ENCODE measurements at places on chromosomes 1 and 21.

DNA sequence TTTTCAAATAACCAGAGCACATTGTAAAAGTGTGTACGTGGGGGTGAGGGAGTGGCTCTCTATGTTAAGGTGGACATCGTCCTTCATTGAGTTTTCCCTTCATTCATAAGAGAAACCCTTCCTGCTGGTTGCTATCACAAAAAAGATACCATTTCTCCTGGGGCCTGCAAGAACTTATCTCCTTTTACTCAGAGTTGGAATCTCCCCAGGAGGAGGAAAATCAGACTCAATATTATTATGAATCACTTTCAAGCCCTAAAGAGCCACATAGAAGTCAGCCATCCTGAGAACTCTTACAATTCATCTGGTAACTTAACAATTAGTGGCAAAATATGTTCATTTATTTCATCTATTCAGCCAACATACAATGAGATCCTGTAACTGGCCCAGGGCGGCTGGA lies 27.1 kb upstream of the TGFBR3 start:
- no peaks in the 10 kb centered on the region for H3K4me1 ChIP-seq
- no peak overlapping the region for H3K27ac ChIP-seq
- H3K36me3 ChIP-seq: no peaks in the 10 kb centered on the region
- H3K27me3 ChIP-seq: peaks cover 2% of the 10 kb centered on the region

- H3K27ac ChIP-seq: no peak overlapping the region
- peaks cover 62% of the 10 kb centered on the region for H3K4me1 ChIP-seq
- no peaks in the 10 kb centered on the region for H3K27me3 ChIP-seq
- H3K4me3 ChIP-seq: no peak overlapping the region
- H3K36me3 ChIP-seq: peaks cover 17% of the 10 kb centered on the region
- DNase-seq: no peak
Observed at GRCh38 chr1:64922336-64922735, 44.0 kb downstream of the JAK1 start.

GRCh38 chr1:101332633-101333032 lies 95.8 kb downstream of the S1PR1 start:
- peaks cover 21% of the 10 kb centered on the region for H3K4me1 ChIP-seq
- H3K4me3 ChIP-seq: no peak overlapping the region
- no peak for DNase-seq

DNA sequence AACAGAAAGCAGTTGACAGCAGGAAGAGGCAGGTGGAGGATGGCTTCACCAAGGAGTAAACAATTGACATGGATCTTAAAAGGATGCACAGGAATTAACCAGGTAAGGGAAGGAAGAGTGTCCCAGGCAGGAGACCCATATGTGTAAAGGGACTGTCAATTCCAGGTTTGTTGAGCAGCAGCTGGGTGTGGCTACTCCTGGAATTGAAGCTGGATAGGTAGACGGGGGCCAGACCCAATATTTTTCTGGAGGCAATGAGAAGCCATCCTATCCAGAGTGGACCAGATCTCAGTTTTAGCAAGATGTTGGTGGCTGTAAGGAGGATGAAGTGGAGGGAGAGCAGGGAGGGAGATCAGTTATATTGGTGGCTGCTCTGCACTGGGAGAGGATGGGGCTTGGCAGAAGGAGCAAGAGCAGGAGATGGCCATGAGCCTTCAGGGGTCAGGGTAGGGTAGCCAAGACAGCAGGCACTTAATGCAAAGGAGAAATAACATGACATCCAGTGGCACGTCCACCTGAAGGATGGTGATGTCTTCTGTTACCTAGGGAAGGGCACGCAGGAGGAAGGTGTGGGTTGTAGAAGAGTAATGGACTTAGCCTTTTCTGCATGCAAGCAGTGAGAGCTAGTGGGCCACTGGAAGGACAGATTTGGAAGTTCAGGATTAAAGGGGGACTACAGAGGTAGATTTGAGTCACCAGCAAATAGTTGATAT lies 146.7 kb upstream of the HMGB4 start:
- H3K4me1 ChIP-seq: no peaks in the 10 kb centered on the region
- H3K27me3 ChIP-seq: peaks cover 6% of the 10 kb centered on the region
- H3K36me3 ChIP-seq: no peaks in the 10 kb centered on the region
- DNase-seq: no peak

DNA sequence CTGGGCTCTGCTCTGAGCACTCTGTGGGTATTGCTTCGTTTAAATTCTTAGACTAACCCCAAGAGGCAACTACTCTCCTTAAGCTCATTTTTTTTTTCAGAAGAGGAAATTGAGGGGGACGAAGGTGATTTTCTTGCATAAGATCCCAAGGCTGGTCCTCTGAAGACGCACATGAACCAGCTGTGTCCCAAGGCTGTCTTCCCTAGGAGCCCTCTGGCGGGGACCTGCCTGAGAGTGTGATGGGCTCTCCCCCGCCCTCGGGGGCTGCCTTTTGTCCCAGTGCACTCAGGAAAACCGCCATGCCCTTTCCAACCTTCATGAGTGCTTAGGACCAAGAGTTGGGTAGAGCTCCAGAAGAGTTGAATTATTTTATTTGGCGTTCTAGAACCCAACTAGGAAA lies 21.7 kb downstream of the UMODL1 start:
- DNase-seq: no peak
- H3K27ac ChIP-seq: no peak overlapping the region
- no peaks in the 10 kb centered on the region for H3K36me3 ChIP-seq
- no peak overlapping the region for H3K4me3 ChIP-seq

DNA sequence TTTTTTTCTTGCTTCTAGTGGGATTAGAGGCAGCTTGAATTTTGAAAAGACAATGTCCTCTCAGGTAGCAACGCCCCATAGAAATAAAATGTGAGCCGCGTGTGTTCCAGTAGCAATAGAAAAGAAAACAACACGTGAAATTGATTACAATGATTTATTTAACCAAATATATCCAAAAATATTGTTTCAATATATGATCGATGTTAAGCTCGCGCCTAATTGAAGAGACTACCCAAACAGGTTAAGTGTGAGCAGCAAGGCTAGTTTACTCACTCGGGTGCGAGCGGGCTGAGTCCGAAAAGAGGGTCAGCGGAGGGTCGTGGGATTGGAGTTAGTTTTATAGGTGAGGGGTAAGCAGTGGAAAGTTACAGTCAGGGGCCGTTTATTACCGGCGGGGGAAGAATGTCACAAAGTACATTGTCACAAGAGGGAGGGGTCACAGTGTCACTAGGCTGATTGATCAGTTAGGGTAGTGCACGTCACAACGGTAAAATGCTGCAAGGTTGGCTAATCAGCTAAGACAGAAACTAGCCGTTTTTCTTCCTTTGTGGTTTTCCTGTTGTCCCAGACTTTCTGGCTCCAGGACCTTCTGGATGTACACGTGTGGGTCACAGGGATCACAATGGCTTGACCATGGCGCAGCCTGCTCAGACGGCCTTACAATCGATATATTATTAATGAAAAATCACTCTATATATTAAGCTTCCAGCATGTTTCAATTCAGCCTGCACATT lies 697 bp upstream of the ZNF670 start:
- DNase-seq: no peak
- H3K4me3 ChIP-seq: peak overlapping the region; percentile 80
- peaks cover 14% of the 10 kb centered on the region for H3K36me3 ChIP-seq
- H3K27me3 ChIP-seq: peaks cover 6% of the 10 kb centered on the region
- H3K4me1 ChIP-seq: peaks cover 21% of the 10 kb centered on the region
- H3K27ac ChIP-seq: peak overlapping the region; percentile 70

GRCh38 chr1:219324171-219324570 lies 150.5 kb downstream of the LYPLAL1 start:
- peaks cover 3% of the 10 kb centered on the region for H3K4me1 ChIP-seq
- no peak for DNase-seq
- peaks cover 37% of the 10 kb centered on the region for H3K27me3 ChIP-seq
- no peak overlapping the region for H3K27ac ChIP-seq

- no peak overlapping the region for H3K27ac ChIP-seq
- H3K36me3 ChIP-seq: no peaks in the 10 kb centered on the region
- H3K27me3 ChIP-seq: peaks cover 42% of the 10 kb centered on the region
- peaks cover 17% of the 10 kb centered on the region for H3K4me1 ChIP-seq
- DNase-seq: no peak
- no peak overlapping the region for H3K4me3 ChIP-seq
Observed at GRCh38 chr1:212591922-212592321, 16.6 kb upstream of the ATF3 start.

GRCh38 chr1:161954466-161954865 lies 69.2 kb downstream of the OLFML2B start:
- H3K4me3 ChIP-seq: no peak overlapping the region
- DNase-seq: no peak
- H3K27me3 ChIP-seq: no peaks in the 10 kb centered on the region
- no peak overlapping the region for H3K27ac ChIP-seq
- peaks cover 20% of the 10 kb centered on the region for H3K36me3 ChIP-seq

GRCh38 chr1:151401860-151402259 lies 2.5 kb downstream of the PSMB4 start:
- no peak overlapping the region for H3K4me3 ChIP-seq
- peaks cover 44% of the 10 kb centered on the region for H3K36me3 ChIP-seq
- no peak for DNase-seq
- no peaks in the 10 kb centered on the region for H3K27me3 ChIP-seq
- H3K4me1 ChIP-seq: peaks cover 34% of the 10 kb centered on the region

- H3K4me3 ChIP-seq: peak overlapping the region; percentile 85
- no peaks in the 10 kb centered on the region for H3K27me3 ChIP-seq
- no peak for DNase-seq
- H3K27ac ChIP-seq: peak overlapping the region; percentile 85
- peaks cover 37% of the 10 kb centered on the region for H3K4me1 ChIP-seq
Observed at GRCh38 chr1:42335809-42336518, 929 bp upstream of the FOXJ3 start.

- no peak overlapping the region for H3K4me3 ChIP-seq
- no peaks in the 10 kb centered on the region for H3K27me3 ChIP-seq
- DNase-seq: no peak
- H3K4me1 ChIP-seq: no peaks in the 10 kb centered on the region
- H3K27ac ChIP-seq: no peak overlapping the region
Observed at GRCh38 chr1:93729502-93729901, 47.9 kb upstream of the BCAR3 start.

DNA sequence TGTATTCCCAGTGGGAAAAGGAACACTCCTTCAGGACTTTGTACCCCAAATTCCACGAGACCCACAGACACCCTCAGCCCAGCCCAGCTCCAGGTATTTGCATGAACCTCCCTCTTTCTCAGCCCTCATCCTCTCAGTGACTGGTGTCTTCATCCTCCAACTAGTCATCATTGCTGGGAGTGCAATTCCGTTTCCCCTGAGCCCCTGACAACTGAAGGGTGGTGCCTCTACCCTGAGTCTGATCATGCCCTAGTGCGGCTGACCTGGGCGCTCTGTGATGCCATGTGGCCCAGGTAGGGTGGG lies 3.8 kb upstream of the ZNF692 start:
- DNase-seq: no peak
- peaks cover 35% of the 10 kb centered on the region for H3K4me1 ChIP-seq
- H3K4me3 ChIP-seq: peak overlapping the region; percentile 86
- H3K27ac ChIP-seq: peak overlapping the region; percentile 83

DNA sequence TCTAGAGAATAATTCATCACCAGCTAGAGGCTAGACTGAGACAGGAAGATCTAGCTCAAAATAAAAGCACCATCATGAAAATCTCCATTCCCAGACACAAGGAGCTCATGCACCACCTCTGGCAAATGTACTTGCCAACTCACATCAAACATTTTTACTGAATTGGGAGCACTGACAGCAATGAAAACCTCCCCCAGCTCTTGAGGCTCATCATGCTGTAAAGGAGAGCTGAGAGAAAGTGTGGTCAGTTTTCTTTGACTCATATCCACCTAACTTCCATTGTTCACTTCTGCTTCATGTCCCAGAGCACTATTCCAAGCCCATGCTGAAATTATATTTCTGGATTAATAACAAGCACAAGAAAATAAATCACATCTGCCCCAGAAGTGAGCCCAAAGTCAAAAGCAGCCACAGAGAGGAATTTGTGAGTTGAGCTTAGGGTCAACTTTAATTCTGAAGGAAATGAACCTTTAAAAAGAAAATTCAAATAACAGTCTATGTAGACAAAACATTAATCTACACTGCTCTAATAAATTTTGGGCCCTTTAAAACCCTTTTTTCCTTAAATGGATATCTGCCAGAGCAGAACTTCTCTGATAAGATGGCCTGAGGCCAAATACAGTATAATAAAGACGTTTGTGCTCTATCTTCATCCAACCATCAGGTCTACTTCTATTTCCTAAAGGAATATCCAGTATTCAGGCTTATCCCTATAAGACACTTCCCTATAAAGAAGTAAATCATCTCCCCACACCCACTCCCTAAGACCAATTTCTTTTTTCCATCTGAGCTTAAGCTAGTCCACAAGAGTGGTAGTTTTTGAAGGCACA lies 85.9 kb upstream of the ADAM30 start:
- peaks cover 26% of the 10 kb centered on the region for H3K4me1 ChIP-seq
- DNase-seq: no peak
- H3K27me3 ChIP-seq: no peaks in the 10 kb centered on the region
- no peak overlapping the region for H3K4me3 ChIP-seq
- peaks cover 41% of the 10 kb centered on the region for H3K36me3 ChIP-seq

GRCh38 chr1:158121604-158122254 lies 59.0 kb upstream of the CD1D start:
- DNase-seq: no peak
- H3K4me1 ChIP-seq: peaks cover 19% of the 10 kb centered on the region
- peaks cover 72% of the 10 kb centered on the region for H3K27me3 ChIP-seq
- no peak overlapping the region for H3K27ac ChIP-seq
- H3K4me3 ChIP-seq: no peak overlapping the region
- H3K36me3 ChIP-seq: no peaks in the 10 kb centered on the region

GRCh38 chr21:18350216-18350615 lies 53.4 kb downstream of the TMPRSS15 start:
- no peaks in the 10 kb centered on the region for H3K27me3 ChIP-seq
- no peak overlapping the region for H3K4me3 ChIP-seq
- H3K27ac ChIP-seq: no peak overlapping the region
- no peaks in the 10 kb centered on the region for H3K4me1 ChIP-seq
